Mammary epithelial cell (primary cell): ENCODE measurements at places on chromosomes 11 and 22. TPM values are rescaled to one million over a fixed set of nuclear protein-coding genes. Genes with fewer than 3 reads are reported as not detected.

GRCh38 chr11:15216678-15217077, 102.0 kb downstream of the INSC start:
- DNase-seq, result no peak

Gene SCN4B
- 4.5 TPM for polyA plus RNA-seq

Gene RIBC2
- 1.0 TPM for polyA plus RNA-seq

GRCh38 chr11:8794677-8795103, 112.1 kb downstream of the RPL27A start:
- no peak for DNase-seq

DNA sequence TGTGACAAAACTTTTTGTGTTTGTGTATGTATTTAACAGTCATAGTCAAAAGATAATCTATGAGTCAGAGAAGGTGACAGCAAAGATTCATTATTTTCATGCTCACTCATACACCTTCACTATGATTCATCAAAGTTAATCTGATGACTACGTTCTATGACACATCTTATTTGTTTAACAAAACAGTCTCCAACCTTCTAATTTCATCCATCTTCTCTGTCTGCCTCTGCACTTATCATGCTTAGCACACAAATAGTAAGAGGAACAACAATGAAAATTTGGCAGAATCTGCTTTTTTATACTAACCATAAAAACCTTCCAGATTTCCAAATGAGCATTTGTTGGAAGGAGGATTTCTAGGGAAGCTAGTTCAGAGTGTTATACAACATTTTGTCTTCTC, 568.9 kb downstream of the LUZP2 start:
- DNase-seq, result peak; percentile 76

DNA sequence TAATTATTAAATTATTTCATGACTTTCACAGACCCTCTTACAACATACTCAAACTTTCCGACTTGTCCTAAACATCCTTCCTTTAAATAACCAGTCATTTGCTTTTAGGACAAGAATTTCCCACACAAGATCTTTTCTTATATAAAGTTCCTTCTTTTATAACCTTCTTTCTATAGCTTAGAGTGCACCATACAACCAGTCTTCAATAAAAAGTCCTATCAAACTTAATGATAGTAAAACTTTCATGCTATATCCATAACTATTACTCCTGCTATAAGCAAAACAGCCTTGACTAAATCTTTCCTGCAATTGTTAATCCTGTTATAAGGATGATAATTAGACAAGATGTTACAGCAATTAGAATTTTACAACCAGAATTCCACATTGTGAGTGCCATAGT, 47.4 kb downstream of the ZNF280B start:
- no peak for DNase-seq

- no peak for DNase-seq
These were observed 7.3 kb upstream of the FUT4 start for GRCh38 chr11:94536386-94536785.

DNA sequence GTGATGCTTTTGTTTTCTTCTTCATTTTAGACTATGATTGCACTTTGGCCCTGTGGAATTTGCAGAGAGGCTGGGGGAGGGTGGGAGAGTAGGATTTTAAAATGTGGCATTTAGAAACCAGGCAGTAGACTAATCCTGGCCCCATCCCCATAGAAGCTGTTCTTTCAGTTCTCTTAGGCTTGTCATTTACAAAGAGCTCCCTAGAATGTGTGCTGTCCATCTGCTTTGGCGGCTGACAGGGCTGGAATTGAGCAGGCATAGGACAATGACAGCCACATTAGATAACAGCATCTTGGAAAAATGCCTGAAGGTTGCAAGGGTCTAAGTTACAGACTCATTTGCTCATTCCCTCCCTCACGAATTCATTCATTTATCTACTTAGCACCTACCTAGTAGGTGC, 9.8 kb downstream of the INSC start:
- DNase-seq, result no peak

- DNase-seq, result no peak
These were observed 137.8 kb downstream of the GRIK4 start for GRCh38 chr11:120649316-120649715.

Gene MAML2
- 7.5 TPM for polyA plus RNA-seq
